ENCODE measurements at places on chromosomes 5 and 9.

DNA sequence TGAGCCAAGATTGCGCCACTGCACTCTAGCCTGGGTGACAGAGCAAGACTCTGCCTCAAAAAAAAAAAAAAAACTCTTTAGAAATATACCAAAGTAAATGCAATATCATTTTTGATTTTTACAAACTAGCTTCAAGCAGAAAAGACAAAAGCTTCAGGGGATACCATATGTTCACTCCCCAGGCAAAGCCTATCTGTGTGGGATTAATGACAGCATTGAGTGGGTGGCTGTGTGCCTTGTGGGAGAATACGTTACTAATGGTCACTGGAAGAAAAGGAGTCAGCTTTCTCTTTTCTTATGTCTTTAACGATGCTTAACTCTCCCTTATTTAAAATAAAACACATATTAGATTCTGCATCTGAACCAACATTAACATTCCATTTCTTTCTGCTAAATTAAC lies 1.9 kb downstream of the PCA3 start:
- DNase-seq, result no peak

DNA sequence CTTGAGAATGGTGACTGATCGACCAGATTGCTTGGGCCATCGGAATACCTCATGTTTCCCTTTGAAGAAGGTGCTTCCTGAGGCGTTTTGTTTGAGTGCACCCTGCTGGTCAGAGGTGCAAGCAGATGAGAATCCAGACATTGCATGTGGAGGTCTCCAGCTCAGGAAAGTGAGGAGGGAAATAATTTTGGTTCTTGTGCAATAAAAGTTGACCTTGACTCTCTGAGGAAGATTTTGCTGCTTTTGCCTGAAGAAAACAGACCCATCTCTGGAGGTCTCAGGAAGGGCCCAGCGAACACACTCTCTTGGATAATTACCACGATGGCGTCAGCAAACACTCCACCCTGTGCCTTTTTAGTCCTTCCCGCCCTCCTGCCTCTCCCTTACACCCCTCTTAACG lies 69.7 kb downstream of the GRAMD2B start:
- DNase-seq, result no peak

GRCh38 chr5:145479857-145480256 lies 355.3 kb downstream of the PRELID2 start:
- DNase-seq, result no peak

DNA sequence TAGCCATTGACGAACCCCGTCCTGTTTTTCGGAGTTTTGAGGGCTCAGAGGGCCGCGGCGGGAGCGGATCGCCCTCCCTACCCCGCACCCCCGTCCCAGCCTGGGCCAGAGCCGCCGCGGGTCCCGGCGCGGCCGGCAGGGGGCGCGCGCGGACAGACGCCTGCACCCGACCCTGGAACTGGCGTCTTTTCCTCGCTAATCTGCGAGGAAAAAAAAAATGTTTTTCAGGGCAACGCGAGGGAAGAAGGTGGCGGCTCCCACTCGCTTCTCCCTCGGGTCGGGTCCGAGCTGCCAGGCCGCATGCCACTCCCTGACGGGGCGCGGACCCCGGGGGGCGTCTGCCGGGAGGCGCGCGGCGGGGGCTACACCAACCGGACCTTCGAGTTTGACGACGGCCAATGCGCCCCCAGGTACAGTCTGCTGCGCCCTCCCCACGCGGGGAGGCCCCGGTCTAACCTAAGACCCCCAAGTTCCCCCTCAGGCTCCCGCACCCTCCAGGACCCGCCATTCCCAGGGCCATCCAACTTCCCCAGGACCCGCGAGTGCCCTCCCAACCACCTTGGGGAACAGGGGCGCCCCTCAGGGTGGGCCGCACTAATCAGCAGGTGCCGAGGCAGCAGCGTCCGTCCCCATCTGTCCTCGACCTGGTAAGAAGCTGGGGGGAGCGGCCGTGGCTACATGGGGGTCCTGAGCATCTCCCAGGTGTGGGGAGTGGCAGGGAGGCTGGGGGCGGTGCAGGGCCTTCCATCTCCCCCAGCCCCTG lies at the start of gene KCNT1:
Gene KCNT1 (plus strand): TSS at position 227 of the 763 bp plus-strand sequence. CDS start 74 bp downstream, at position 301.
- no peak for DNase-seq

- DNase-seq, result no peak
These were observed 100.6 kb upstream of the SELENOP start for GRCh38 chr5:42912184-42912798.
